Activated T-cell treated with anti-CD3 and anti-CD28 coated beads for 48 hours (primary cell): ENCODE measurements at places on chromosomes 12 and 14.

DNA sequence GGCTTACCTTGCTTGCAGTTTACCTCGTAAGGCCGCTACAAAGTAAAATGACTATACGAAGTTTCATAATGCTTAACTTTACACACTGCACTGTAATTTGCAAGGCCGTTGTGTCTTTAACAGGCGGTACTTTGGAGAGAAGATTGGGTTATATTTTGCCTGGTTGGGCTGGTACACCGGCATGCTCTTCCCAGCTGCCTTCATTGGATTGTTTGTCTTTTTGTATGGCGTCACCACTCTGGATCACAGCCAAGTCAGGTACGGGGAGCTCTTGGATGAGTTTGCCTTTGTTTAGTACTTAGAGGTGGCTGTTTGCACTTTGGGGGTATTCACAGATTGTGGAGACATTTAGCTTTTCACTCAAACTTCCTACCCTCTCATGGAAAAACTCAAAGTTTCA is 167.8 kb downstream of the SLC5A8 start:
- DNase-seq = no peak

GRCh38 chr14:24710403-24711112 is 76.6 kb upstream of the GZMB start:
- peak; percentile 40 for DNase-seq

DNA sequence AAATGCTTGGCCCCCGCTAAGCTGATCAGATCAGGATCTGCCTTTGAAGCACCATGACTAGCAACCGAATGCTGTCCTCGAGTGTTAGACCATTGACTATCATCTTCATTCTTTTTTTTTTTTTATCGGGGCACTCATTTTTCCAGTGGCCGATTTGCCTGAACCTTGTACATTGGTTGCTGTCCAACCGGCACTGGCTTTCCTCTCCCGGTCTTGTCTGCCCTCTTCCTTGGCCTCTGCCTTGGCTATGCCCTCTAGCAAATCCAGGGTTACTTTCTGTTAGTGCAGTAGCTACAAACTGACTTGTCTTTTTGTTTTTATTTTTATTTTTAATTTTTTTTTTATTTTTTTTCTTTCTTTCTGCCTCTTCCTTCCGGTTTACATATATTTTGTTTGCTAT is 102.3 kb downstream of the ALG10 start:
- DNase-seq = no peak

- no peak for DNase-seq
Observed at GRCh38 chr12:95718006-95718431, 72.5 kb downstream of the NTN4 start.

- no peak for DNase-seq
Observed at GRCh38 chr12:92549516-92549915, 153.3 kb upstream of the PLEKHG7 start.

GRCh38 chr14:95319312-95320077 is at the start of gene CLMN:
Gene CLMN, minus strand, starts transcription at chr14:95319908. Its CDS starts 116 bp downstream, at chr14:95319792.
- DNase-seq = peak; percentile 17

- DNase-seq = no peak
Observed at GRCh38 chr14:68709007-68709406, 83.9 kb downstream of the ZFP36L1 start.

GRCh38 chr14:61462566-61463193 is 141.3 kb downstream of the PRKCH start:
- no peak for DNase-seq

- no peak for DNase-seq
Observed at GRCh38 chr12:107019546-107019945, 32.6 kb upstream of the MTERF2 start.

- DNase-seq = no peak
Observed at GRCh38 chr12:58148405-58148804, 207.0 kb downstream of the ATP23 start.

- DNase-seq = no peak
Observed at GRCh38 chr14:102922490-102923200, at the start of gene AMN. Gene AMN, plus strand, starts transcription at chr14:102922663. Its CDS starts 26 bp downstream, at chr14:102922689.
